Erythroblast (primary cell): ENCODE measurements at places on chromosomes 7 and 10.

DNA sequence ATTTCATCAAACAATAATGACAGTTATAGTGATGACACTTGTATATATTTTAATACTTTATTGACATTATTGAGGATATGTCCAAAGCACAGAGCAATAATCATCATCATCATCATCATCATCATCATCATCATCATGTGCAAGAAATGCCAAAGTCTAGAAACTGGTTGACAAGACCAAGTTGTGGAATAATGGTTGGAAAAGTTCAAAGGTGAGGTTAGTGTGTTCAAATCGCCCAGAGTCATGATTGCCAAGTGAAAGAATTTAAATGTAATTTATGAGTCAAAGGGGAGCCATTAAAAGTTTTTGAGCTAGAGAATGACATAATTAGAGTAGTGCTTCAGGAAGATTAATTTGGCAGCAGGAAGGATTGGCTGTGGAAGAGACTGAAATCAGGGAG is 852.4 kb downstream of the SORCS1 start:
- DNase-seq = no peak

DNA sequence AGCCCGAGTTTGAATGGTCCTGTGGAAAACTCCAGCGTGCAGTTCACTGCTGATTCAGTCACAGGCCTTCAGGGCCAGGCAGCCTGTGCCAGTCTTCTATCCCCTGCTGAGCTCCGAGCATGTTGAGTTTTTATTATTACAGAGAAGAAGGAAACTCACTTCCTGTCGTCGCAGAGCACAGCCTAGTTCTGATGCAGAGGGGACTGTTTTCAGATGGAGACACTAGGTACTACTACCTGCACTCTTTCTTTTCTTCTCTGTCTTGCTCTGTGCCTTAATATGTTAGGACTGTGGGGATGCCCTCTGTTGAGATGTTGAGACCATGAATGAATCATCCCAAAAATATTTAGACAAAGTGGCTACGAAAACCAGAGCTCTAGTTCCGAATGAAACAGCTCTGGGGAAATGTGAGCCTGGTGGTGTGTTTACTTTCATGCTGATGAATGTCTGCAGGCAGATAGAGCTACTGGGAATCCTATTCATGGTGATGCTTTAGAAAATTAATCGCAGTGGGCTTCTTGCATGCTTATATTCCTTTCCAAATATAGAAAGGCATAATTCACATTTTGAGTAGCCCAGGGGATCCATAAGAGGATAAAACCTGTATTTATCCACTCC is 29.6 kb downstream of the CASP7 start:
- no peak for DNase-seq

- DNase-seq = peak; percentile 50
These were observed 58.1 kb downstream of the FHIP2A start for GRCh38 chr10:114879541-114880158.

- DNase-seq = no peak
These were observed 260.2 kb upstream of the TMEM72 start for GRCh38 chr10:44650691-44651661.

- no peak for DNase-seq
These were observed 62.4 kb upstream of the MKRN1 start for GRCh38 chr7:140541513-140542227.

DNA sequence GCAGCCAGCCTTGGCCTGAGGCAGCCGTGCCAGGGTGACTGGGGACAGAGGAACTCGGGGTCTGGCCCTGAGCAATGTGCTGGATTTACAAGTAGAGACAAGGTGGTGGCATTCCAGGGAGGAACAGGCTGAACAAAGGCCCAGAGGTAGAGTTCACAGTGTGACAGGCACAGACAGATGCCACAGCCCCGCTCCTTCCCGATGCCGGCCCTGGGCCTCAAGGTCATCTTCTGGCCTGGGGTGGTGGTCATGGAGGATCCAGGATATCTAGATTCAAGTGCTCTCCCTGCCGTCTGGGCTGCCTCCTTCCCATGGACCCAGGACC is 68.9 kb upstream of the COL13A1 start:
- DNase-seq = no peak

GRCh38 chr10:15182540-15183207 is 14.2 kb upstream of the NMT2 start:
- DNase-seq = no peak

GRCh38 chr7:46257761-46258448 is 336.8 kb upstream of the IGFBP3 start:
- DNase-seq = no peak

GRCh38 chr10:24449321-24449740 is 240.4 kb downstream of the KIAA1217 start:
- no peak for DNase-seq

GRCh38 chr7:12709726-12710502 is 22.5 kb downstream of the ARL4A start:
- no peak for DNase-seq

GRCh38 chr7:29748286-29749099 is 57.8 kb upstream of the WIPF3 start:
- DNase-seq = peak; percentile 64

DNA sequence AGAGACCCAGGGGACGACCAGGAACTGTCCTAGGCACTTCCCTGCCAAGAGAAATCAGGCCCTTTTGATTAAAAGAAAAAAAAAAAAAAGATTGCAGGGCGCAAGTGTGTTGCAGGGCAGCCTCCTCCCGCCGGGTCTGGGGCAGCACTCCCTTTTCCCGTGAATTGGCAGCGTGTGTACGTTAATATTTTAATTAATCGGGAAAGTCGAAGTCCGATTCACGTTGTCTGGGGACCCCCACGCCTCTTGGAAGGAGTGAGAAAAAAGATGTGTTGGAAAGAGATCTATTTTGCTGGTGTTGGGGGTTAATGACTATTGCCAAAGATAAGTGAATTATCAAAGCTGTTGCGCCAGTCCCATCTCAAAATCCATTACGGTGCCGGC is 1.3 kb upstream of the EBF3 start:
- DNase-seq = no peak

- DNase-seq = no peak
These were observed 39.6 kb downstream of the PDGFA start for GRCh38 chr7:479948-480499.

DNA sequence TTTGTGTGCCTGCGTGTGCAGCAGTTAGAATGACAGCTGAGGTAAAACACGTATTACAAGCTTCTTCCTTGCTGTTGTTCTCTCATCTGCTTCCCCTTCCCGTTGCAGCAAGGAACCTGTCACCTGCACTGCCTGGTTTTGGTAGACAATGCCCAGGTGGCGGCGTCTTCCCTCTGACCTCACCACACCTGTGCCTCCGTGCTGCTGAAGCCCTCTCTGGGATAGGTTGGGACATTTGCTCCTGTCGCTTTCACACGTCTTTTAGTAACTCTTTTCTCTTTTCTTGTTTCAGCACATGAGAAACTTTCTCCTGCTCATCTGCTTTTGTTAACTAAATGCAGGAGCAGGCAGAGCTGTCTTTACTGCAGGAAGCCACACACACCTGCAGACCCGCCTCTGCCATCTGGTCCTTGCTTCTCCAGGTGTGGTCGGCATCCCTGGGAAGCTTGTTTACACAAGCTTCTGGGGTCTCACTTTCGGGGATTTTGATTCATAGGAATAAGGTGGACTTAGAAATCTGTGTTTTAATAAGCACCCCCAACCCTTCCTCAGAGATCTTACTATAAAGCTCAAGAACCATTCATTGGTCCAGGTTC is 60.7 kb upstream of the EXOC6 start:
- no peak for DNase-seq

DNA sequence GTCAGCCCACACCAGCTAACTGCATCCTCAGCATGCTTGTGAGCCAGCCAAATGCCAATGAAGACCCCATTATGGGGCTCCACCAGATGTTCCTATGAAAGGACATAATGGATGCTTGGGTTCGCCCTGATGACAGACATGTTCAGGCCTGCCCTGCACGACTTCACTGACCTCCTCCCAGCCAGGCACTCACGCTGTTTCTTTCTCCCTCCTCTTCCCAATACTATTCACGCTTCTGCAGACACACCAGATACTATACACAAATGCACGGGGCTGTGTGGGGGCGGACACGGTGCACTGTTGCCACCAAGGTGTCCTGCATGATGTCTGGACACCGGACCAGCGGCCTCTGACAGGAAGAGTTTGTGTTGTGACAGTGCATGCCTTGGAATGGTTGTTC is 284.2 kb downstream of the PRPF18 start:
- DNase-seq = no peak

- no peak for DNase-seq
These were observed 508.9 kb downstream of the RPS24 start for GRCh38 chr10:78542521-78542920.

DNA sequence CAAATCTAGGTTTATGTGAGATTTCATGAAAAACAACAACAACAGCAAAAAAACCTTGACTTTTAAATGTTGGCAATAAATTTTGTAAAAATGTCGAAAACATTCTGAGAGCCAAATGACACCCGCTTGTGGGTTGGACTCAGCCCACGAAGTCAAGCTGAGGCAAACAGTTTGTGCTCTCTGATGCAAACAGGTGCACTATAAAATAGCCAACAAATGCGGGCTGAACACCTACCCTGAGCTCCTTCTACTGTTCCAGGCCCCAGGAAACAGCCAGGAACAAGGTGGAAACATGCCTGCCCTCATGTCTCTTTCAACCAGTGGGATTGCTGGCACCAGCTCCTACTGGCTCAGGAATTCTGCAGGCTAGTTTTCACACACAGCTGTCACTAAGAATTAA is 105.0 kb upstream of the ZNF716 start:
- no peak for DNase-seq

- no peak for DNase-seq
These were observed 315.6 kb downstream of the LRRTM3 start for GRCh38 chr10:67241451-67241850.

DNA sequence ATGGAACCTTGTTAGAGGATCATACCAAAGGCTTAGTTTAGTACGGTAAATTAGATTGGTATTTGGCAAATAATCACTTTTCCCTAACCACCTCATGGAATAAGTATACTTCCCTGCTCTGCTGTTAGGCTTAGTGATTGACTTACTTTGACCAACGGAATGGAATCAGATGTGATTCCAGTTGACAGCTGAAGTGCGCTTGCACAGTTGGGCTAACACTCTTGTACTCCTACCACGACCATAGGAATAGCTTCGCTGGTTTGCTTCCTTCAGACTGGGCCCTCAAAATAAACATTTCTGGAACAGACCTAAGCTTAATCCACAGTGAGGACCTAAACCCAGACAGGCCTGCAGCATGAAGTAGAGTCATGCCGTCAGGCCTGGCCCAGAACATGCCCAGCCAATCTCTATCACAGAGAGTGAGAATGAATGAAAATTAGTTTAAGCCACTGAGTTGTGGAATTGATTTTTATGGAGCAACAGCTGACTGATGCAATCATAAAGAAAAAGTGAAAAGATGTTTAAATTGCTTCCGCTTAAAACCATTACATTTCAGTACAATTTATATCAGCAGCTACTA is 122.3 kb downstream of the DOCK4 start:
- no peak for DNase-seq

GRCh38 chr10:104584541-104584940 is 56.5 kb upstream of the SORCS3 start:
- no peak for DNase-seq

GRCh38 chr10:99529591-99530107 is 3.1 kb upstream of the NKX2-3 start:
- DNase-seq = no peak
